Breast epithelium (tissue), 4 donors: ENCODE measurements at places on chromosomes 12 and 14. TPM values are rescaled to one million over a fixed set of nuclear protein-coding genes. Genes with fewer than 3 reads are reported as not detected.

DNA sequence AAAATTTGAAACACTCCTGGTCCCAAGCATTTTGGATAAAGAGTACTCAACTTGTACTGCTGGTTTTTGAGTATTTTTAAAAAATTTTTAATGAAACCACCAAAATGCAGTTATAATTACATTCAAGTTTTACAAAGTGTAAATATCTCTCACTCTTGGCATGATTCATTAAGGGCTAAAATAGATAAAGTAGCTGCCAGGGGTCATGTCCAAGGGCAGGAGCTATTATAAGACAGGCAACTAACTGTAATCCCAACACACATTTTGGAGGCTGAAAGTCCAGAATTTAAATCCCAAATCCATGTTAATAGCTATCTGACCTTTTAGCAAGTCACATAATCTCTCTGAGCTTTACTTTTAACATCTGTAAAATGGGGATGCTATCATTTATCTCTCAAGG, 207.6 kb downstream of the MED13L start:
- no peaks in the 10 kb centered on the region for H3K4me1 ChIP-seq
- DNase-seq = no peak
- no peaks in the 10 kb centered on the region for H3K36me3 ChIP-seq

GRCh38 chr12:60172266-60173211, 576.7 kb downstream of the SLC16A7 start:
- H3K36me3 ChIP-seq = no peaks in the 10 kb centered on the region
- H3K4me1 ChIP-seq = no peaks in the 10 kb centered on the region
- no peak for DNase-seq
- no peak overlapping the region for H3K27ac ChIP-seq
- no peak overlapping the region for H3K4me3 ChIP-seq
- no peaks in the 10 kb centered on the region for H3K27me3 ChIP-seq

DNA sequence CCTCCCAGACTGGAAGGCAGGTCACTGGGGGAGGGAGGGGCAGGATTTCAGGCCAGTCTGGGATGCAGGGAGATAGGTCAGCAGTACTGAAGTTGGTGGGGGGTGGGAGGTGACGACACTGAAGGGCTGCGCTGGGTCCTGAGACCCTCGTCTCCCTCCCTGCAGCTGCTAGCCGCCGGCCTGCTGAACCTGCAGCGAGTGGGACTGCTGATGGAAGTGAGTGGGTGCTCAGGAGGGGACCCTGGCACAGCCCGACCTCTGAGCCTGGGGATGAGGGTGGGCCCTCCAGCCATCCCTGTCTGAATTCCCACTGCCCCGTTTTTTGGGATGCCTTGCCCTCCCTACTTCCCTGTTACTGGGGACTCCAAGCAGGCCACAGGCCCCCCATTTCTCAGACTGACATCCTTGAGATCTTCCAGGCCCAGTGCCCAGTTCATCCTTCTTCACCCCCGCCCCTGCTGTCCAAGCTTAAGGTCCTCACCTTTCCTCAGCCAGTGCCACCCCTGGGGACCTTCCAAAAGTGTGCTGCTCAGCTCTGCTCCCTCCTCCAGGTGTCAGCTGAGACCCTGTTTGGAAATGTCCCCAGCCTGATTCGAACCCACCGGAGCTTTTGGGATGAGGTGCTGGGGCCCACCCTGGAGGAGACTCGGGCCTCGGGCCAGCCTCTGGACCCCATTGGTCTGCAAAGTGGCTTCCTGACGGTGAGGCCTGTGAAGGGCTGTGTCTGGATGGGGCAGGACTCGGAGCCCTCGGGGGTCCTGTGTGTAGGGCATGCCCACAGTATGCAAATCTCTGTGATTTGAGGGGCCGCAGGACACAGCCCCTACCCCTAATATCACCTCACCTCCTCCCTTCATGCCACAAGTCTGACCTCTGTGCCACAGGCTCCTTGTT, 5.5 kb downstream of the PLEKHG6 start:
- DNase-seq = no peak
- peaks cover 12% of the 10 kb centered on the region for H3K4me1 ChIP-seq
- H3K27me3 ChIP-seq = no peaks in the 10 kb centered on the region
- no peak overlapping the region for H3K4me3 ChIP-seq
- no peaks in the 10 kb centered on the region for H3K36me3 ChIP-seq

- no peak for DNase-seq
- no peak overlapping the region for H3K4me3 ChIP-seq
- H3K27ac ChIP-seq = no peak overlapping the region
- no peaks in the 10 kb centered on the region for H3K27me3 ChIP-seq
- H3K36me3 ChIP-seq = no peaks in the 10 kb centered on the region
- no peaks in the 10 kb centered on the region for H3K4me1 ChIP-seq
Observed at GRCh38 chr12:18953505-18953904, 176.0 kb upstream of the PLEKHA5 start.

Gene MYH7
- not detected for total RNA-seq
